Mucosa of gallbladder (tissue), 1 donor: ENCODE measurements at places on chromosomes 16 and 17.
A peak's percentile ranks its signal among the peaks of the same experiment; 100 is the strongest.

DNA sequence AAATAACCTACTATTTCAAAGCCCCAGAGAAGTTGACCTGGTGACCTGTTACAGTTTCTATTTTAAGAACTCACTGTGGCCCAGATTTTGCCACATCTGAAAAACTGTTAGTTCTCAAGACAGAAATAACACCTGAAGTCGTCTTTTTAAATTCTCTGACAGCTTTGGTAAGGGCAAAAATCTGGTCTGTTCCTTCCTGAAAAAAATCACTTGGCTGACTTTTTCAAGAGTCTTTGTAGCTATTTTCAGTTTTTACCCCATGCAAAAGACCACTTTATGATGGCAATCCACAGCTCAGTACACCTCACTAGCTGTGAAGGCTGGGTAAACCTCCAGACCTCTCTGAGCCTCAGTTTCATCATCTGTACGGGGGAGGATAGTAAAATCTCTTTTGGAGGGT is 60.7 kb upstream of the SREBF1 start:
- no peak for DNase-seq

DNA sequence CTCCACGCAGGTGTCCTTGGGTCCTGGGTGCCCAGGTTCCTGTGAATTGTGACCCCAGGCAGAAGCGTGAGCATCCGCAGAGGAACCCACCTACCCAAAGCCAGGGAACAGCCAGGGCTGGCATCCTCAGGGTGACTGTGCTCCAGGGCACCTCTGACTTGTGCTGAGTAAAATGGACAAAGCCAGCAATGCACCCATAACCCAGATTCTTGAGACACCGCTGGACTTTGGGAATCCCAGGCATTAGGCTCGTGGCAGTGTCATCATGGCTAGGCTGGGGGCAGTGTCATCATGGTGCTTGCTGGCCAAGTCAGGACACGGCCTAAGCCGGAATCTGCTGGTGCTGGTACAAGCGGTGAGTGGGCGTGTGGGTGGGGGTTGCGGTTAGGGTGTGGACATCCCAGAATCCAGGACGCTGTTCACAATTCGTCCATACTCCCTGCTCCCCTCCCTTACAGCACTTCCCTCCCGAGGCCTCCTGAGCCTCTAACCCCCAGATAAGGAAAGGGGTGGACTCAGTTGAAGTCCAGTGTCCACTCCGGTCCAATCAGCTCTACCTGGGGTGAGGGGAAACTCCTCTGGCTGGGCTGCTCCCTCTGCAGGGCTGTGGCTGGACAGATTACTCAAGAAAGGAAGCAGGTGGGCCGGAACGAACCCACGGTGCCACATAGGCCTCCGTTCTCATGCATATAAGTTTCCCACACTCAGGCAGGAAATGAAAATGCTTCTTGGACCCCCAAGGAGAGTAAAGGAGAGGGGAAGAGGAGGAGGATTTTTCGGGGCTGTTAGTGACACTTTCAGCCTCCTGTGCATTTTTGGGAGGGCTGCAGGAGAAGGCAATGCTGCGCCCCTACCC is 138.9 kb downstream of the SEC14L1 start:
- DNase-seq = peak; percentile 69

DNA sequence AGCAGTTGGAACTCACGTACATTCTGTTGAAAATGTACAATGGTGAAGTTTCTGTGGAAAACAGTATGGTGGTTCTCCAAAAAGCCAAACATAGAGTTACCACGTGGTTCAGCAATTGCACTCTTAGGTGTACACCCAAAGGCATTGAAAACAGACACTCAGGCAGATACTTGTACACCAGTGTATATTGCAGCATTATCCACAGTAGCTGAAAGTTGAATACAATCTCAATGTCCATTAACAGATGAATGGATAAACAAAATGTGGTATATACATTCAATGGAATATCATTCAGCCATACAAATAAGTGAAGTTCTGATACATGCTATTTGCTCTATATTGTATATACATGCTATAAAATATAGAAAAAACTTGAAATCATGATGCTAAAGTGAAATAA is 23.2 kb downstream of the TBX2 start:
- DNase-seq = no peak

DNA sequence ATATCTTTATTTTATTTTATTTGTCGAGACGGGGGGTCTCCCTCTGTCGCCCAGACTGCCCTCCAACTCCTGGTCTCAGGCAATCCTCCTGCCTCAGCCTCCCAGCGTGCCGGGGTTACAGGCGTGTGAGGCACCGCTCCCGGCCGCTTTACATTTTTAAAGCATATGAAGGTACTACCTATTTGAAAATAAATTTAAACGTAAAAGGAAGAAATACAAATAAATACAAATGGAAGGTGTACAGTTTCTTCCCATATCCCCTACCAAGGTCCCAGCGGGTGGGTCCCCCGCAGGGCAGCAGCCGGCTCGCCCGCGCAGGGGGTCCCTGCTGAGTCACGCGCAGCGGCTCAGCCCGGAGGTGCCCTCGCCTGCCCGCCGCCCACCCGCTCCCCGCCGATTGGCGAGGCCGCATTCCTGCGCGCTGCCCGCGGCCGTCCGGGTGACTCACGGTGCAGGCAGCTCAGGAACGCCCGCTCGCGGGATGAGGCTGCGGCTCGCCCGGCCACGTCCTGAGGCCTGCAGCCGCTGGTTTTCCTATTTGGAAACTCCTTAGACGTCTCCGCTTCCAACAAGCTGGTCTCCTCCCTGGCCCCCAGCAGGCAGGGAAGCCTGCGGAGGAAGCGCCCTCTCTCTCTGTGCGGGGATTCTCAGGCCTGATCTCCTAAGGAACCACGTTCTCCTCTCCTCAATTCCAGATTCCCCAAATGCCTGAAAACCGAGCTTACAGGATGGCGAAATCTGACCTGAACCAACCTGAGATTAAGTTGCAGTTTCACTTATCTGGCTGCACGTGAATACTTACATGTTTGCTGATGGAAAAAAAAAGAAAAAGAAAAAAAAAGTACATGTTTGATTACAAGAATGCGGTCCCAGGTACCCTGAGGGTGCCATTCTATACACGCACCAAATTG is 54.8 kb upstream of the MAP3K14 start:
- peak; percentile 85 for DNase-seq

DNA sequence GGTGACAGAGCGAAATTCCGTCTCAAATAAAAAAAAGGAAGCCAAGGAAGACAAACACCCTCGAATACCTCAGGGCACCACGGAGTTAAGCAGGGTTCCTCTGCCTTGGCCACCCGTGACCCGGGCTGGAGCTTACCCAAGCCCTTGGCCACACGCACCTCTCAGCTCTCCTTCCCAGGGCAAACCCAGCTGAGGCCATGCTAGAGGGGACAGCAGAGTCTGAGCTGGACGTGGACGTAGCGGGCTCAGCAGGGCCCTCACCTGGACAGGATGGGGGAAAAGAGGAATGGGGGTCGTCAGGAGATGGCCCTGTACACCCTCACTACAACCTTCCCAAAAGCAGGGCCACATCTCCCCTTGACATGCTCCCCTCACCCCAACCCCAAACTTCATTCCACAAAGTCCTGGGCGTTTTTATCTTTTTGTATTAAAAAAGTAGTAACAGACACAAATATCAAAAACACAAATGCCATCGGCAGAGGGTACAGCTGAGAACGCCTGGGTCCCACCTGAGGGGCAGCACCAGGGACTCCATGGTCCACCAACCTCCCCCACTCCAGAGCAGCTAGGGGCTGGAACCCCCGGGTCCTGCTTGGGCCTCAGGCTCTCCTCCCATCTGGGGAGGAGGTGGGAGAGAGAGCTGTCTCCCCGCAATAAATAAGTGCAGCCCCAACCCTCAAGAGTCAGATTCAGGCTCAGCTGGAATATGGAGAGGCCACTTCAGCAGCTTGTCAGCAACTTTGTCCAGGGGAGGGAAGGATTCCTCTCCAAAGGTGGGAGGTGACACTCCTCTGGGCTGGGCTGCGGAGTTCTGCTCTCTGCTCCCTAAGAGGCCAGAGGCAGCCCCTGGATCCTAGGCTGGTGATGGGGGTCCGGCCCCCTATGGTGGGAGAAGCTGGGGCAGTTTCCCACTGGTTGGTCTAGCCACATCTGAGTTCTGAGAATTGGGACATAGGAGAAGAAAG is 11.9 kb downstream of the PER1 start:
- peak; percentile 16 for DNase-seq

DNA sequence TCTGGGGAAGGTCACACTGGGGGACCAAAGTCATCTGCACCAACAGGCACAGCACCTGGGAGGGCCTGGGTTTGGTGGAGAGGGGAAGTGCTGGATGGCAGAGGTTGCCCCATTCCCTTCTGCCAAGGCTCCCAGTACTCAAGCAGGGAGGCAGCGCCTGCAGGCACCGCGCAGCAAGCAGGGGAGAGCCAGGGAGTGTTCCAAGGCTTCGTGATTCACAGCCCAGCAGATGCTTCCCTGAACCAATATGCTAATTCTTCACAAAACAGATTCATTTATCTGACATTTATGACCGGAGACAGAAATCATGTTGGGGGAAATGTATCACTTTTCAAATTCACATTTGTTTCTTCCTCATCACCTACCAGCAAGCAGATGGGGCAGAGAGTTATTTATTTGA is 13.4 kb upstream of the CDH5 start:
- no peak for DNase-seq

DNA sequence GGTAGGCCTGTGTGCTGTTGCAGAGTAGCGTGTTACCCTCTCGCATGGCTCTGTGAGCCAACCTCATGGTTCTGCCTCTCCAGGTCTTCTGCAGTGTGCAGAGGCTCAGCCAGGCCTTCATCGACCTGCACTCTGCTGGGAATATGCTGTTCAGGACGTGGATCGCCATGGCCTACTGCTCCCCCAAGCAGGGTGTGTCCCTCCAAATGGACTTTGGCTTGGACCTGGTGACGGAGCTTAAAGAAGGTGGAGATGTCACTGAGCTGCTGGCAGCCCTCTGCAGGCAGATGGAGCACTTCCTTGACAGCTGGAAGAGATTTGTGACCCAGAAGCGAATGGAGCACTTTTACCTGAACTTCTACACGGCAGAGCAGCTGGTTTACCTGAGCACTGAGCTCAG is 75.8 kb upstream of the ENDOV start:
- DNase-seq = peak; percentile 87

DNA sequence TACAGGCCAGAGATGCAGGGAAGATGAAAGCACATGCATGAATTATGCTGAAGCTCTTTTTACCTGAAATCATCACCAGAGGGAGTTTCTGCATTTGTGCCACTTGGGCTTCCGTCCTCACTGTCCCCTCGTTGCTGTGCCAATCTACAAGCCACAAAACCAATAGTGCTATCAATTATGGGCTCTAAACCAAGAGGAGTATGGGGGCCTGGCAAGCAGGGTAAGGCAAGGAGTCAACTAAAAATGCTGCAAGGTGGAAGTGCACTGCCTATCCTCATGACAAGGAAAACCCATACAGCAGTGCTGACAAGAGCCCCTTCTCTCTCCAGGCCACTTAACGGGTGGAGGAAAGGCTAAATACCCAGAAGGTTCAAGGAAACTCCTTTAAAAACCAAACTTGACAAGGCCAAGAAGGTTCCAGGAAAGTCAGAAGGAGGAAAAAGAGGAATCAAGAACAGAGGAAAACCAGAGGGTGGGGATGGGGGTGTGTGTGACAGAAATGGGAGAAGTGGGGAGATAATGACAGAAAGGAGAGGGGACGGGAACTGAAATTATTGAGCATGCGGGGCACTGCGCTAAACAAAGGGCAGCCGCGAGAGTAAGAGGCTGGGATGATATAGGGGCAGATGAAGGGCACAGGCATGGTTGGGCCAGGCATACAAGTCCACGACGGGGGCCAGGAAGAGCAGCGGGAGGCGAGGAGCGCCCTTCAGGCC is 674 bp downstream of the C17orf75 start:
- no peak for DNase-seq

GRCh38 chr17:43734376-43734775 is 24.2 kb downstream of the SOST start:
- DNase-seq = no peak

DNA sequence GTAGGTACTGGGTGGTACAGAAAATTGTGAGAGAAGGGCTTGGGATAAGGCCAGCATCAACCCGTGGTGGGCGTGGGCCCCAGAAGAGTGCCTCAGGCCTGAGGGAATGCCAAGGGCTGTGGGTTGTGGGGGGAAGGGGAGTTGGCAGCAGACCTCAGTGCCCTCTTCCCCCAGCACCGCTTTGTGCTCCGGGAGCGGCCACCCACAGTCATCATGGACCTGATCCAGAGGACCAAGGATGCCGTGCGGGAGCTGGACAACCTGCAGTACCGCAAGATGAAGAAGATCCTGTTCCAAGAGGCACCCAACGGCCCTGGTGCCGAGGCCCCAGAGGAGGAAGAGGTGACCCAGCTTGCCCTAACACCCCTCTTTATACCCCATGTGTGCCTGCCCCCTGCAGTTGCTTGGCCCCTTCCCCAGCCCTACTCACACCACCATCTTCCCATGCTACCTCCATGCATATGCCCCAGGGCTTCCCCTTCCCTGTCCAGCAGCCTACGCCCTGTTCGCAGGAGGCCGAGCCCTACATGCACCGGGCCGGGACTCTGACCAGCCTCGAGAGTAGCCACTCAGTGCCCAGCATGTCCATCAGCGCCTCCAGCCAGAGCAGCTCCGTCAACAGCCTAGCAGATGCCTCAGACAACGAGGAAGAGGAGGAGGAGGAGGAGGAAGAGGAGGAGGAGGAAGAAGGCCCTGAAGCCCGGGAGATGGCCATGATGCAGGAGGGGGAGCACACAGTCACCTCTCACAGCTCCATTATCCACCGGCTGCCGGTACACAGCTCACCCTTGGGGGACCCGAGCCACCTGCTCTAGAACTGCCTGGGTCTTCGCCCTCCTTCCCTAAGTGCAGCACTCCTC is 9.1 kb downstream of the TAOK2 start:
- DNase-seq = no peak

GRCh38 chr17:76087531-76087930 is 8.5 kb downstream of the ZACN start:
- DNase-seq = no peak
